ENCODE measurements at places on chromosomes 6 and 20.

GRCh38 chr6:73409395-73409794 lies 14.8 kb downstream of the DDX43 start:
- no peak for DNase-seq

- DNase-seq: no peak
Observed at GRCh38 chr6:91447530-91448254, 860.8 kb upstream of the MAP3K7 start.

DNA sequence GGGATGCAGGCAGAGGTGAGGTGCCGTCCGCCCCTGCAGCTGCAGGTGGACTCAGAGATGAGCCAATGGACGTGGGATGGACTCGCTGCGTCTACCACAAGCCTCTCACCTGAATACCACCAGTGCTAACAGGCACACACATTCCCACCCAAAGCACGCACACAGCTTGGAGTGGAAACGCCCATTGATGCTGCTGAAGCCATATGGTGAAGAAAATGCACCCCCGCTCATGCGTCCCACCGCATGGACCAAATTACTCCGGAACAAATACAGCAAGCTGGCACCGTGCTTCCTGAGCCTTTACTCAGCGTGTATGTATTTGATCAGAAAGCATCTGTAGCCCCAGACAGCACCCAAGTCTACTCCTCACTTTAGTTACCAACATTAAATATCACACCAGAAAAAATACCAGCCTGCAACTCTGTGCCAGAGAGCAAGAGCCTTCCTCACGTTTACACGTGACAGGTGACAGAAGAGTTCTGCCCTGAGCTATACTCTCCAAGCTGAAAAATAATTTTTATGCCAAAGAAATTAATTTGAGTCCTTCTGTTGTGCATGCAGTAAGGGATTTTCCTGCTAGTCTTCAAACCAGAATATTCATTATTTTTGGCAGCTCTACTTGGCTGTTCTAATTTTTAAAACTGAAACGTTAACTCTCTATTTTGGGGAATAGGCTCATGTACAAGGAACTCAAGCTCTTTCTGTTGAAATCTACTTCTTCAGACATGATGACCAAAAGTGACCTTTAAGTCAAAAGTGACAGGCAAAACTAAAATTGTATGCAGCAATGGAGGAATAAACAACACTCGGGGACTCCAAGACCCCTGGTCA lies 58.2 kb upstream of the SYNDIG1 start:
- no peak for DNase-seq

GRCh38 chr20:10581823-10582222 lies 92.0 kb downstream of the JAG1 start:
- peak; percentile 87 for DNase-seq

DNA sequence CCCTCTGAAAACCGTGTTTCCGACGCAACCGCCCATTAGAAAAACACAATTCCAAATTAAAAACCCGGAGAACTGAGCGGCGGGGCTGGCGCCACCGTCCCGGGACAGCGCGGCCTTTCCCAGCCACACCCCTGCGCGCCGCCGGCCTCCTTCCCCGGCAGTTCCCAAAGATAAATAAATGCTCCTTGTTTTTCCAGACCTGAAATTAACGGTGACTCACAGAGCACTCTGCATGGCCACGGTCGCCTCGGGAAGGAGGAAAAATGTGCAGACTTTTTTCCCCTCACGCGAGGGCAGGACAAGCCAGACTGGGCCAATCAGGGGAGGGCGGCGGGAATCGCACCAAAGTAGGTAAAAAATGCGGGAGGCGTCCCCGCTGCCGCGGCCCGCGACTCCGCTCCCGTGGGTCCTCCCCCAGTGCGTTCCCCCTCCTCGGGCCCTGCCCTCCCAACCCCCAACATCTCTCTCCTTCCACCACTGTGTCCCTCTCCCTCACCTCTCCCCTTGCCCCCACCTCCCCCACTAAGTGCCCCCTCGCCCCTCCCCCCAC lies 828 bp upstream of the DSTN start:
- peak; percentile 99 for DNase-seq
